ENCODE measurements at places on chromosomes 11 and 22.

- DNase-seq: no peak
These were observed 70.2 kb downstream of the DBX1 start for GRCh38 chr11:20089796-20090653.

GRCh38 chr11:32729976-32730375 lies 64.5 kb downstream of the CCDC73 start:
- DNase-seq: no peak

GRCh38 chr22:37184816-37185541 lies 3.1 kb downstream of the C1QTNF6 start:
- DNase-seq: no peak

DNA sequence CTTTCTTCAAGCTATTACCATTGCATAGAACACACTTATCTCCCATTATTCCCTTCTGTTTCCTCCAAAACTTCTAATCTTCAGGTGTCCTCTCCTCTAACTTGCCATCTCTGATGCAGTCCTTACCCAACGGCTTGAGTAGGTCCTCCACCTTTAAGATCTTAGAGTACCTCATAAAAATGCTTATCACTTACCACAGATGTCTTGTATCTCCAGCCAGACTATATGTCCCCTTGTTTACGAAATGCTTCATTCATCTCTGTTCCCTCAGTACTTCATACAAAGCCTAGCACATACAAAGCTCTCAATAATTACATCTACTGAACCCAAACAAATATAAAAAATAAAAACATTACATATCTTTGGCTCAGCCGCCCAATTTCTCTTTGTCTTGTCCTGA lies 49.2 kb downstream of the PAK1 start:
- no peak for DNase-seq

- DNase-seq: no peak
These were observed 1.6 kb downstream of the THY1 start for GRCh38 chr11:119421351-119421750.

DNA sequence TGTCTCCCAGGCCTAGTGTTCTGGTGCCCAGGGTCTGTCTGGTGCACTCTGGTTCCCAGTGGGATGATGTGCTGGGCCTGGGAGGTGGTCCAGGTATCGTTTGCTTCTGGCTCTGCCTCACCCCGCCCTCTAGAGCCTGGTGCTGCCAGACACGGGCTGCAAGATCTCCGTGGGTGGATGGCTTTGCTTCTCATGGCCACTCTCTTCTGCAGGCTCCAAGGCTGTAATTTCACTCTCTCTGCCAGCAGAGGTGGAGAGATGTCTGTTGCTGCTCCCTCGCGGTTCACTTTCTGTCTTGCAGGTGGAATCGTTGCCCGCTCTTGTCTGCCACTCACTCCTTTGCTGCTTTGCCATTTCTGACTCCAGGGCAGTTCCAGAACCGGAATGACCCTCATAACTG lies 13.4 kb downstream of the NADSYN1 start:
- no peak for DNase-seq

- DNase-seq: no peak
These were observed 70.2 kb upstream of the PPARA start for GRCh38 chr22:46079861-46080821.

DNA sequence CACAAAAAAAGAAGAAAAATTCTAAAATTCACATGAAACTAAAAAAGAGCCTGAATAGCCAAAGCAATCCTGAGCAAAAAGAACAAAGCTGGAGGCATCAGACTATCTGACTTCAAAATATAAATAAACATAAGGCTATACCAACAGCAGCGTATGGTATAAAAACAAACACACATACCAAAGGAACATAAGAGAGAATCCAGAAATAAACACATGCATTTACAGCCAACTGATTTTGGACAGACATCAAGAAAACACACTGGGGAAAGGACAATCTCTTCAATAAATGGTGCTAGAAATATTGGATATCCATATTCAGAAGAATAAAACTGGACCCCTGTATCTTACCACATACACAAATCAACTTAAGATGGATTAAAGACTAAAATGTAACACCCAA lies 2.8 kb upstream of the MTMR2 start:
- no peak for DNase-seq

GRCh38 chr11:61472282-61472681 lies 36.3 kb upstream of the LRRC10B start:
- DNase-seq: no peak

GRCh38 chr11:98136357-98136756 lies 884.4 kb upstream of the CNTN5 start:
- no peak for DNase-seq

DNA sequence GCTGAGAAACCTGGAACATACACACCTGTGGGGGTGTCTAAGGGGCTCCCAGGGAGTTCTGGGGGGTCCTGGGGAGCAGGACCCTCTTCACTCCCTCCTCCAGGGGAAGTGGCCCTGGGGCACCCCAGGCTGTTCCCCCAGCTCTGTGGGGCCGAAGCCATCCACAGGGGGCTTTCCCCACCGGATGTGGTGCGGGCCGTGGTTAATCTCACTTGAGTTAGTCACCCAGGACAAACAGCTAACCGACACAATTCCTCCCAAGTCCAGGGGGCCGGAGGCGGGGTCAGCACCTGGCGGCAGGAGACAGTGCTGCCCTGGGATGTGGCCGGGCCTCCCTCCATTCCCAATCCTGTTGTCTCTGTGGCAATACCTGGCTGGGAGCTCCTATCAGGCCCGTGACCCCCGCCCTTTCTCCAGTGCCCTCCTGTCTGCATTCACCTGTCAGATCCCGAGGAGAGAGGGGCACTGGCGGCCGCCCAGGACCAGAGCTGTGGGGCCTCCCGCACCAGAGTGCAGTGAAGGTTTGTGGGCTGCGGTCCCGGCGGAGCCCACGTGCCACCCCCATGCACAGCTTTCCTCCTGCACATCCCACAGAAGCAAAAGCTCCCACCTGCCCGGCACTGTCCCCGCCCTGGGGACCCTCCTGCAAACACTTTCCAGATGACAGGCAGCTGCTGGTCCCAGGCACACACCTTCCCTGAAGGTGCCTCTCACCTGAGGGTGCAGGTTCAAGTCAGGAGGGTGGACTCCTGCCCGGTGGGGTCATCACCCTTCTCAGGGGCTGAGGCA lies 5.2 kb upstream of the MUC5AC start:
- no peak for DNase-seq

DNA sequence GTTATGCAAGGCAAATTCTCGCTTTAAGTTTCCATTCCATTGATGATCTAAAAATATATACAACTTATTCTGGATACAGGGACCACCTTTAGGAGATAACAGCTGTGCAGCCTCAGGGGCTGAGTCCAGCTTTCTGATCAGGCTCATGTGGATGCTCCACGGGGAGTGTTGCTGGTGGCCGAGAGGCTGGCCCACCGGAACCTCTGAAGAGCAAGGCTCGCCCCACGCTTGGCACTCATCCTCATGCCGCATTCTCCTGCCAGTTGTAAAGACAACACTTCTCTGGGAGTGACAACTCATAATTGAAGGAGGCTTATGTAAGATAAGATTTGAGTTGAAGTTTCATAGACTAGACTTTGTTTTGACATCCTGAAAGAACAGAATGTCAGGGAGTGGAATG lies 123.5 kb downstream of the MPPED1 start:
- DNase-seq: no peak

DNA sequence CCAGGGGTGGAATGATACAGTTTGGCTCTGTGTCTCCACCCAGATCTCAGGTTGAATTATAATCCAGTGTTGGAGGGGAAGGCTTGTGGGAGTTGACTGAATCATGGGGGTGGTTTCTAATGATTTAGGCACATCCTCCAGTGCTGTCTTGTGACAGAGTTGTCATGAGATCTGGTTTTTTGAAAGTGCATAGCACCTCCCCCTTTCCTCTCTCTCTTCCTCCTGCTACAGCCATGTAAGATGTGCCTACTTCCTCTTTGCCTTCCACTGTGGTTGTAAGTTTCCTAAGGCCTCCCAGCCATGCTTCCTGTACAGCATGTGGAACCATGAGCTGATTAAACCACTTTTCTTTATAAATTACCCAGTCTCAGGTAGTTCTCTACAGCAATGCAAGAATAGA lies 45.1 kb downstream of the THAP12 start:
- DNase-seq: no peak

DNA sequence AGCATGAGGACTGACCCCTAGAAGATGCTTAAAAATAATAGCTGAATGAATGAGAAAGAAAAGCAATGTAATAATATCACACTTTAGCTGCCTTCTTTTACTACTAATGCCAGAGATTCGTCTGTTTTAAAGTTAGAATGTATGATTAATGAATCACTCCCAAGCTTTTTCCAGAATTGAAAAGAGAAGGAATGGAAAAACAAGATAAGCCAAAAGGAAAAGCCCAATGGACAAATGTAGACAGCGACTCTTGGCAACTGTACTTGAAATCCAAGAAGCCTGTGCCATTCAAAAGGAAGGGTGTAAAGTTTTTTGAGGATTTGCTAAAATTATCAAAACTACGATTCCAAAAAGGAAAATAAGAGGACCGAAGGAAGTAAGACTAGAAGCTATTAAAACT lies 40.8 kb upstream of the PAMR1 start:
- no peak for DNase-seq

DNA sequence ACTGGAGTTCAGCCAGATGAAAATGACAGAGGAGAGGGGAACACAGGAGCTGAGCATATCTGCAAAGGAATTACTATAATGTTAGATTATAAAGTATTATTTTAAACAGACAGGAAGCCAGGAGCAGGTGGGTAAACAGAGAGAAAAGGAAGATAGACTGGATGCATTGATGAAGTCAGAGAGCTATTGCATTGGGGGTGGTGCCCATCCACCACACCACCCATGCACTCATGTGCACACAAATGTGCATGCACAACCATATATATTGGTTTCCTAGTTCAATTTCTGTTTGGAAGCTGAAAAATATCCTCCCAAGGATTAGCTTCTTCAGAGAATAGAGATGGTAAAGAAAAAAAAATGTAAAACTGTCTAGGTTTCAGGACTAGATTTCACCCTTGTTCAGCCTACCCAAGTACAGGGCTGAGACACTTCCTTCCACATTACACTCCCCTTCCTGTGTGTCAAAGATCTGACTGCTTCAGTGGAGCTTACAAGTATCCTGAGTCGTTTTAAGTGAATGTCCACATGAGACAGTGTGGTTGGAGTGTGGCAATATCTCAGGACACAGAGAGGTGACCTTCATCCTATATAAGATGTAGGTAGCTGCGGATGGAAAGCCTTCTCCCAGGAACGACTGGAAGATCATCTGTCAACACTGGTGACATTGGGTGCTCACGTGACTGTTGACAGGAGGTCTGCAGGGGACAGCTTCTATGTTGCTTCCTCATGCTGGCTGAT lies 12.2 kb upstream of the SMPD1 start:
- no peak for DNase-seq

DNA sequence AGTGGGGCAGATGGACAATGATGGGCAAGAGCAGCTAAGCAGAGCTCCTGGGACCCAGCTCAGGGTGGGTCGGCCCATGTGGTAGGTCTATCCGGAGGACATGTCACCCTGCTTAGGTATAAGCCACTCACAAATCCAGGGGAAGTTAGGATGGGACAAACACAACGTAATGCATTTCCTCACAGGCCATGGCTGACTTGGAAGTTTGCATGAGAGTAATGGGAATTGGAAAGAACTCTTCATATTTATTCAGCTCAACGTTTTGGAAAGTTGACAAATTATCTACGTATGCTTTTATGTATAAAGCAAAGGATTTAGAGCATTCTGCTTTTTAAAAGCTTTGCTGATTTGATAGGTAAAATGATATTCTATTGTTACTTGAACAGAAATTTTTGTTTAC lies 74.9 kb downstream of the SMCO4 start:
- DNase-seq: no peak

- DNase-seq: no peak
These were observed 7.6 kb upstream of the CDC42EP1 start for GRCh38 chr22:37552524-37553163.

DNA sequence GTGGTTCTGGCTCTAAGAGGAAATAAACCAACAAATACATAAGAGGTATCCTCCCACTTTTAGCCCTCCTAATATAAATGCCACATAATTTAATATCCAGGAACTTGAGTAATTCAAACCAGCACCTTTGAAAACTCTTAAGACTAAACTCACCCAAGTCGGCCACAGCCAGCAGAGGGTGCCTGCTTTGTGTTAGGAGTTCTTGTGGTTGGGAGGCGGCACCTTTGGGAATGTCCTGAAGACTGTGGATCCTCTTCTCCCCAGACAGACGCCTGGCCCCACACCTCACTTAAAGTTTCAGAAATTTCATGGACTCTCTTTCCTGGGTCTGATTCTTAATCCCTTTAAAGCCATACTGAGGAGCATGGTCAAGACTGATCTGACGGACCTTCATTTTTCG lies 169.0 kb downstream of the TBC1D22A start:
- DNase-seq: no peak

- DNase-seq: no peak
These were observed 330.3 kb upstream of the PITPNB start for GRCh38 chr22:28249402-28249801.

DNA sequence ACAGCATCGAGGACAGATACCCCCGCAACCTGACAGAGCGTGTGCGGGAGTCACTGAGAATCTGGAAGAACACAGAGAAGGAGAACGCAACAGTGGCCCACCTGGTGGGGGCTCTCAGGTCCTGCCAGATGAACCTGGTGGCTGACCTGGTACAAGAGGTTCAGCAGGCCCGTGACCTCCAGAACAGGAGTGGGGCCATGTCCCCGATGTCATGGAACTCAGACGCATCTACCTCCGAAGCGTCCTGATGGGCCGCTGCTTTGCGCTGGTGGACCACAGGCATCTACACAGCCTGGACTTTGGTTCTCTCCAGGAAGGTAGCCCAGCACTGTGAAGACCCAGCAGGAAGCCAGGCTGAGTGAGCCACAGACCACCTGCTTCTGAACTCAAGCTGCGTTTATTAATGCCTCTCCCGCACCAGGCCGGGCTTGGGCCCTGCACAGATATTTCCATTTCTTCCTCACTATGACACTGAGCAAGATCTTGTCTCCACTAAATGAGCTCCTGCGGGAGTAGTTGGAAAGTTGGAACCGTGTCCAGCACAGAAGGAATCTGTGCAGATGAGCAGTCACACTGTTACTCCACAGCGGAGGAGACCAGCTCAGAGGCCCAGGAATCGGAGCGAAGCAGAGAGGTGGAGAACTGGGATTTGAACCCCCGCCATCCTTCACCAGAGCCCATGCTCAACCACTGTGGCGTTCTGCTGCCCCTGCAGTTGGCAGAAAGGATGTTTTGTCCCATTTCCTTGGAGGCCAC lies 3.3 kb downstream of the FADD start:
- DNase-seq: no peak

GRCh38 chr11:120066738-120067437 lies 71.0 kb downstream of the TRIM29 start:
- DNase-seq: no peak

DNA sequence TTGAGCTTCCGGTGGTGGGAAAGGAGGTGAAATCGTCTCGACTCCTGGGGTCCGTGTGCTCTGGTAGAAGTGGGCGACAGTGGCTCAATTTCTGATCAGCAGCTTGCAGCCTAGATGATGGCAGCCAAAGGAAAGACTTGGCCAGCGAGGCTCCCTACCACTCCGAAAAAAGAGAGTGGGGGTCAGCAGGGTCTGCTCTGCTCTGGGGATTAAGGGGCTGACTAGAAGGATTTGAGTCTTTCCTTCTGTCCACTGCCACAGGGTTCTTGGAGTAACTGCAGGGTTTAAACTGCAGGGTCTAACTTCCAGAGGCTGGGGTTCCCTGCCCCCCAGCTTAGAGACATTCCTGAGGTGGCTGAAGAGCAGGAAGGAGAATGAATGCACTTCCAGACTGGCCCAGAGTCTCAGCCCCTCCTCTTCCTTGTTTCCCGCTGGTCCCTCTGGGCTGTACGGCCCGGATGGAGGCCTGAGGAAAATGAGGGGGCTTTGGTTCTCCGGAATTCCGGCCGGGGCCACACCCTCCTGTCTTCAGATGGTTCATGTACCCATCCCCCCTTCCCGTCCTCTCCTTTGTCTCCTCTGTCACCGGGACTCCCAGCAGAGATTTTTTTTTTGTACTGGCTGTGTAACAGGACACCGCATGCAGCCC lies 907 bp downstream of the SERPINH1 start:
- no peak for DNase-seq
